ENCODE measurements at places on chromosomes 5 and 9. TPM values are rescaled to one million over a fixed set of nuclear protein-coding genes. Genes with fewer than 3 reads are reported as not detected.

Gene NAIP
- total RNA-seq: 3.6 TPM

Gene PCDHGC4
- total RNA-seq: not detected

Gene IL13
- not detected for total RNA-seq

Gene NTMT1
- 110 TPM for total RNA-seq

Gene PTPN3
- total RNA-seq: 0.02 TPM

Gene CAAP1
- total RNA-seq: 11.5 TPM

Gene ZNF782
- total RNA-seq: 4.9 TPM

Gene TNPO1
- 127 TPM for total RNA-seq

Gene PCDHGA9
- 0.18 TPM for total RNA-seq

Gene FAM163B
- not detected for total RNA-seq

Gene IGFBPL1
- not detected for total RNA-seq

Gene DAPK1
- total RNA-seq: 24.4 TPM

Gene PLAC8L1
- total RNA-seq: 0.27 TPM

Gene MOB3B
- 11.7 TPM for total RNA-seq

Gene FOXD4
- total RNA-seq: 1.0 TPM

Gene PDE6A
- not detected for total RNA-seq

Gene ZNF367
- 13.2 TPM for total RNA-seq

Gene MYOT
- total RNA-seq: not detected

Gene SPATA31C1
- total RNA-seq: 0.07 TPM

Gene RMRP
- total RNA-seq: 26,070 TPM

Gene CTXN3
- total RNA-seq: not detected

Gene HTR4
- not detected for total RNA-seq

Gene UGT3A2
- total RNA-seq: not detected

Gene KCNV2
- total RNA-seq: not detected

Gene AQP7
- 0.13 TPM for total RNA-seq

Gene ARSK
- 5.5 TPM for total RNA-seq

Gene INSL6
- total RNA-seq: not detected

Gene UBTD2
- 0.22 TPM for total RNA-seq
